ENCODE measurements at places on chromosomes 12 and 14.

DNA sequence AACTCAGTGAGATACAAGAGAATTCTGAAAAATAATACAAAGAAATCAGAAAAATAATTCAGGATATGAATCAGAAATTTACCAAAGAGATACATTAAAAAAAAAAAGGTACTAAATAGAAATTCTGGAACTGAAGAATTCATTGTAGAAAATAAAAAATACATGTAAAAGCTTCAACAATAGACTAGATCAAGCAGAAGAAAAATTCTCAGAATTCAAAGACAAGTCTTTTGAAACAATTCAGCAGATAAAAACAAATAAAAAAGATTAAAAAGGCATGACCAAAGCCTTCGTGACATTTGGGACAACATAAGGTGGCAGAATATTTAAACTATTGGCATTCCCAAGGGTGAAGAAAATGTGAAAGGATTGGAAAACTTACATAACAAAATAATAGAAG, 133.1 kb upstream of the CNOT2 start:
- no peak for DNase-seq

DNA sequence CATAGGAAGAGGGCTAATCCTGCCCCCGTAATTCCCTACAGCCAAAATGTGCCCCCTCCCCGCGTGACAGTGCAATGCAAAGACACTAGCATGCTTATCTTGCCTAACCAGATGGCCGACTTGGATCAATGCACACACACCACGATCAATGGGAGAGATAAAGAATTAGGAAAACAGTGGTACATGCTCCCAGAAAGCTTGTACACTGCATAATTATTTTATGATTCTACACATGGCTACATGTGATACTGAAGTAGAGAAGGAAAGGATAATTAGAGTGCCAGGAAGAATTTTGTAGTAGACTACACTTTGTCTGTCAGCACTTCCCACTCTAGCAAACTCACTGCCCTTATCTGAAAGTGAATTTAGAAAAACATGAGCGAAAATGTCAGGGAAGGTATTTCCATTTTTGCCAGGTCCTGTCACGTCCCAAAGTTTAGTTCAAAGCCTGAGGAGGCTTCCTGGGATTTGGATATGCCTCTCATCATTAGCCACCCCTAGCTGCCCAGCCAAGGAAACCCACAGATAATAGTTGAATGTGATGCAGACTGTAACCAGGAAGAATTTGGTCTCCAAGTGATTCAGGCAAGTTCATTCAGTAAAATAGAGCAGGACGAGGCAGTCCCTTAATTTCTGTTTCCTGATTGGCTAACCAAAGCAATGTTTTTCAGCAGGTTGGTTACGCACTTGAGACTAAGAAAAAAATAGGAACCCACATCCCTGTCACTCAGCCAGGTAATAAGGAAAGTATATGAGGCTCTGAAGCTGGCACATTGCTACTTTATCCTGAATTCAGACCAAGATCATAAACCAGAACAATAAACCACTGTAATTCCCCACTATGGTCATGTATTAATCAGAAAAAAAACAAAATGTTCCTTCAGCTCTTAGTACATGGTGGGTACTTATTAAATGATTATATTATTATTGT, 199.6 kb upstream of the OTX2 start:
- no peak for DNase-seq

DNA sequence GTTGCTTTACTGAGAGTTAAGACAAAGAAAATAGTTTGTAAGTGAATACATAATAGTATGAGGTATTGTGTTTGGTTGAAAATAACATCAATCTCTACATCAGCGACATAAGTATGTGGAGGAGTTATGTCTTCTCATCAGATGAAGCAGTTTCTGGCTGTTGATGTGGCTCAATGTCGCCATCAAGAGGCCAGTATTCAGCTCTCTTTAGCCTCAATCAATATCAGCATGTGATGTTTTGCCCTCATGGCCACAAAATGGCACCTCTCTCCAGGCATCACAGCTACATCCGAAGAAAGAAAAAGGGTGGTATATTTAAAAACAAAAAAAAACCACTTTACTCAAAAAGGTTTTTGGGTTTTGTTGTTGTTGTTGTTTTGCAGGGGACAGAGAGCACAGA, 302.3 kb upstream of the TMEM132C start:
- no peak for DNase-seq

DNA sequence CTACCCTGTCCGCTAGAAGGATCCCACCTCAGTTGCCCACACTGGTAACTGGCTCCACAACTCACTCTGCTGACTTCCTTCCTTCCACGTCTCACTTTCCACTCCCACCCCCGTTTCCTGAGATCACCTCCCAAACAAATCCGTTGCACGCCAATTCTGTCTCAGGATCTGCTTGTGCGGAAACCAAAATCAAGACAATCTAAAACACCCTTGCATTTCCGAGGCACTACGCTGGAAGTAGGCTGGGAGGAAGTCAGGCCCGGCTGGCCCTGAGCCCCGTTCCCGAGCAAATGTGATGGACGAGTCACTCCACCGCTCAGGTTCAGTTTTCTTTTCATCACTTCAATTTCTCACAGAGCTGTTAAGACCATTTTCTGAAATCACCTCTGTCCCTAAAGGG, 23.1 kb downstream of the ABCB9 start:
- DNase-seq, result no peak

GRCh38 chr12:44647917-44648690, 228.0 kb downstream of the NELL2 start:
- DNase-seq, result no peak

- DNase-seq, result no peak
Measured at GRCh38 chr12:7731486-7731885, 15.7 kb downstream of the CLEC4C start.

DNA sequence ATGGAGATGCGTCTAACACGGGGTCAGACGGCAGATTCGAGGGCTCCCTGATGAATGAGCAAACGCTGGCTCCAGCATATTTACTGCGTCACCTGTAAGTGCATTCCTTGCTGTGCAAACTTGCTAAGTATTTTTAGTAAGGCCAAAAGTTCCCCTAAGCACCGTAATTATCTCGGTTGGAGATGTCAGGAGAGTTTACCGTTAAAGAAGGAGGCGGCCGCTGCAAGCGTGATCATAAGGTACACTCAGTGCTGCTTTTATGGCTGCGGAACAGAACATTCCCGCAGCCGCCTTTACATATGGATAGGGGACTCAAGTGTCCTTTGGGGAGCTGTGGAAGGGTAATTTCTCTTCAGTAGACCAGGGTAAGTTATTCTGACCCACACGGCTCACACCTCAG, 175.6 kb downstream of the GLT1D1 start:
- DNase-seq, result no peak

- DNase-seq, result no peak
Measured at GRCh38 chr12:109729801-109730200, 16.2 kb downstream of the FAM222A start.

DNA sequence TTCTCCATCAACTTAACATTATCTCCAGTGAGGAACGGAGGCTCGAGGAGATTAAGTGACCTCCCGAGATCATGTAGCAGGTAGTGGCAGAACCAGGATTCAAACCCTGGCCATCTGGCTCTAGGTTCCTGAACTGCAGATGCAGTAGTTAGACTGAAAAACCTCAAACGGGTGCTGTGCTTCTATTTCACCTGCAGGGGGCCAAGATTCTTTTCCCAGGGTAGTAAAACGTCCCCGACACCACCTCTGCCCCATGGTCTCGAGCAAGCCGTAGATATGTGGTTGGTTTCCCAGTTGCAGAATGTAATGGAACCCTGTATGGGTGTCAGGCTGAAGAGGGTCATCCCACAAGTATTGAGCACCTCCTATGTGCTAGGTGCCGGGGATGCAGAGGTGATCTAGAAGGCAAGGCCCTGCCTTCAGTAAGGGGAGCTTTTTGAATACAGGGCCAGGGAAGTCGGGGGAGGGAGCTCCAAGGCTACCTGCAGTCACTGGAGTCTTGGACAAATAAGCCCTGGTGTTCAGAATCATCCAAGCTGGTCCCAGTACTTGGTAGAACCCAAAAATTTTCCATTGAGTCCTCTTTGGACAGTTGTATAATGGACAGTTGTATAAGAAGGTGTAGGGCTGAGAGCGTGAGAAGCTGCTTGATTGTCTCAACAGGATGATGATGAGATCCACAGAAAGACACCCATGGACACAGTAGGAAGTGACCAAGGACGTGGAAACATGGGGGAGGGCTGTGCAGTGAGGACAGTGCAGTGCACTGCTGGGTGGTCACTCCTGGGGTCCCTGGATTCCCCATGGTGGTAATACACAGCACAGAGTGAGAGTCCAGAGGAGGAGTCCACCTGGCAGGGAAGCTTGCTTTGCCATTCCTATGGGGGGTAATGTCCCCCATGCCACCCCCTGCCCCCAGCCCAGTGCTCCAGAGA, 197.2 kb downstream of the CHST11 start:
- no peak for DNase-seq

- no peak for DNase-seq
Measured at GRCh38 chr14:49593016-49593415, 5.7 kb upstream of the LRR1 start.

DNA sequence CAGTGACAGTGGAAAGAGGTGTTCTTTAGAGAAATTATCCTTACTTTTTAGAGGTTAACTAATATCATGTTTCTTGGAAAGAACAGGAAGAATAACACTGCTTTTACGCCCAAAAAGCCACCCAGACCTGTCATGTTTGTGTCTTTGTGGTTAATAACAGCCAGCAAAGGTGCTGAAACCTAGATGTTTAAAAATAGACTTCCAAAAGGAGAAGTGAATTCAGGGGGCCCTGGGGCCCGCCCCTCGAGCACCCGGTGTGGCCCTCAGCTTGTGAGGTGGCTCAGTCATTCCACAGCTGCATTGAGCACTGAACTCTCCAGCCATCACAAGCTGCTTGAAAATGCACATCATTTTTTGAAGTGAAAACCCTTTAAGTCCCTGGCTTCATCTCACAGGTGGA, 20.8 kb upstream of the AMN start:
- DNase-seq, result no peak

DNA sequence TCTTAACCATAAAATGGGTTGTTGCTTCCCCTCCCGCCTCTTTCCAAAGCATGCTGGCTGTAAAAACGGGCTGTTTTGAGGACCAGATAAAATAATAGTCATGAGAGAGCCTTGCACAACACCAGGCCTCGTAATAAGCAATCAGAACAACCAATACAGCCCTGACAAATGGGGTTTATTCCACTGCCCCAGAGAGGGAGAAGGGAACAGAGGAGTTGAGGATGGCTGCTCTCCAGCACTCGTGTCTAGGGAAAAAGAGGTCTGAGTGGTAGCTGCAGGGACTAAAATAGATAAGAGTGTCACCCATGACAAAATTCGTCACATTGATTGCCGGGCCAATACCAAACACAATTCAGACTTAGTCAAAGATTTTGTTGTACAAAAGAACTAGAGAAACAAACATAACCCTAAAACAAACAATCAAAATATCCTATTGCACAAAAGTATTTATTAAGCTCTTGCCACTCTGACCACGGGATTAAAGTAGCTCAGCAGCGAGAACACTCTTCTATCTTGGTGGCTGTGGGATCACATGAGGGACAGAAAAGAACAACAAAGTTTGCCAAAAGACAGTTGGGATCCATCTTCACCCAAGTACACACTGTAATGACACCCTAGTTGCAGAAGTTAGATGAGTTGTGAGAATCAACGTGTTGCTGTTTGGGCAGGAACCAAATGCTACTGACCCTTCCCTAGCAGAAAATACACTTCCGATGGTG, 188.0 kb downstream of the FOXN3 start:
- no peak for DNase-seq

DNA sequence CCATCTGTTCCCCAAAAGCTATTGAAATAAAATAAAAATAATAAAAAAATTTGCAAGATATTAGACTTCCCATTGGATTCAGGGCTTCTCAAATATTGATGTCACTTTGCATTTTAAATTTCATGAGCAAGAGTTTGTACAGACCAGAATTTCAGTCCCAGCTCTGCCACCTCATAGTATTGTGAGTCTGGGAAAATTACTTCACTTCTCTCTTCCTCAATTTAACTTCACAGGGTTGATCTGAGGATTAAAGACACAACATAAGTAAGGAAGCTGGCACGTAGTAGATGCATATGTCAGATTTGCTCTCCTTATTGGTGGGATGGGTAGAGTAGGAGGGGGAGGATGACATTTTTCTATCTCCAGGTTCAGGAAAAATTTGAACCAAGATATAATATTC, 32.8 kb downstream of the COX8C start:
- DNase-seq, result no peak

DNA sequence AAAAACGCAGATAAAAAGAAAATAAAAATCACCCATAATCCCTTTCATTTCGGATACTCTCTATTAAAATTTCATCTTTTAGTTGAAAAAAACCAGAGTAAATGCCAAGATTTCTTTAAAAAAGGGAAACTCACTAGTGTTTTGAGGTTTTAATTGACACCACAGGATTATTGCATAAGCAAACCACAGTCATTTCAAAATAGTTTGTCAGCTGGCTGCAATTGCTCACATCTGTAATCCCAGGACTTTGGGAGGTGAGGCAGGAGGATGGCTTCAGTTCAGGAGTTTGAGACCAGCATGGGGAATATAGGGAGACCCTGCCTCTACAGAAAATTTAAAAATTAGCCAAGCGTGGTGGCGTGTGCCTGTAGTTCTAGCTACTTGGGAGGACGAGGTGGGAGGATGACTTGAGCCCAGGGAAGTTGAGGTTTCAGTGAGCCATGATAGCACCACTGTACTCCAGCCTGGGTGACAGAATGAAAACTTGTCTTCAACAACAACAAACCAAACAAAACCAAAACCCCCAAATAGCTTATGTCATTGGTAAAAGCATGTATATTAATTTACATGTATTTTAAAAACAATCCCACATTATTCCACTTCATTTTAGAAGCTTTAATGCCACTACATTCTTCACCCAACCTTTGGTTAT, 48.8 kb downstream of the SYNE2 start:
- DNase-seq, result no peak

DNA sequence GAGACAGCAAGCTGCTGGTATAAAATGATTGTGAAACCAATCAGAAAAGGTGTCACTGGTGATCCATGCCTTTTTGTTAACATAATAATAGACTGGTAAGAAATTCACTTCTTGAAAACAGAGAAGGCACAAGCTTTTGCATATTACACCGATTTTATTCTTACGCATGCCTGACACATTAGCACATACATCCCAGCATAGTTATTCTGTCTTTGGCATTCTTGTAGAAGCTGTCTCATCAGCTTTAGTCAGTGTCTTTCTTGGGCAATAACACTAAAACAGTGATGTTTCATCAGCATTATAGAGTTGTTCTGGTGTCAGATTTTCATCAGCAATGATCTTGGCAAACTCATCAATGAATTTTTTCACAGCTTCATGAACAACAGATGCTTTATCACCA, 283.4 kb upstream of the TMTC1 start:
- DNase-seq, result no peak

DNA sequence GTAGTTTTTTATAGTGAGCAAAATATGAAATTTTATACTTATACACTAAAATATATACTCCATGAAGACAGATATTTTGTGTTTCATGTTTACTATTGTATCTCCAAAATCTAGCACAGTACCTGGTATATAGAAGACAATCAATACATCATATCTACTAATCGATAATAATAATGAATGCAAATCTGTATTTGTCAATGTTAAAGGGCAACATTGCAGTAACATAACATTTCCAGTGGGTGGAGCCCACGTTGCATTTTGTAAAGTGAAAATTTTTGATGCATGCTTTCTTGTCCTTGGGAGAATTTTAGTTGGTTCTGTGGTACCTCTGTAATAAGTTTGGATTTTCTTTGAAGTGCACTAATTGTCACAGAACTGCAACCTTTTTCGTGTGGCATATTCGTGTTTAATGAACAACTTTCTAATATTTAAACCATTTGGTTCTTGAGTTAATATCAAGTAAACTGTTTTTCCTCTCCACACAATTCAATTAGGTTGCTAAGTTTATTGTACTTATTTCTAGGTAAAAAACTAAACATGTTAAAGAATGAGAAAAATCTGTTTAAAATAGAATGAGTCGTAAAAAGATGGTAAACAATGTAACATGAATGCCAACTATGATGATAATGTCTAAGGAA, 47.4 kb downstream of the AVPR1A start:
- no peak for DNase-seq

Measured in stimulated activated CD8-positive, alpha-beta memory T cell treated with anti-CD3 and anti-CD28 coated beads, Interleukin-4, amount 100 ng/mL, for 4 hours (primary cell).